Stimulated activated CD4-positive, alpha-beta T cell treated with anti-CD3 and anti-CD28 coated beads, Interleukin-1b, Interleukin-23, amount 100 ng/mL, for 1 hour (primary cell): ENCODE measurements at places on chromosomes 2 and 18.

DNA sequence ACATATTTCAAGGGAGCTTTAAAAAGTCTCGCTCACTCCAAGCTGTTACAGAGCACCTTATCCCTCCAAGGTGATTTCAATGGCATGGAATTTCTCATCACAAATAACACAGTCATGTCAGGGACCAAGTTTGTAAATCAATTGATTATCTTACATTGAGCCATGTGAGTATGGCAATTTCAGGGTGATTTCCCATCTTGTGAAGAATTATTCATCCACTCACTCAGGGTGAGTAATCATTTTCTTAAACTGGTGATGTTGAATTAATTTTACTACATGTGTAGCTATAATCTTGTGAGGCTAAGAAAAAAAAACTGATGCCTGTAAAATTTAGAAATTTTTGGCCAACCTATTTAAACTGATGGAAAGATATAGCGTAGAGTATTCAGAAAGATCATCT lies 3.3 kb upstream of the ABCA12 start:
- no peak for DNase-seq

- DNase-seq: no peak
These were observed 89.0 kb upstream of the HK2 start for GRCh38 chr2:74744731-74745515.

DNA sequence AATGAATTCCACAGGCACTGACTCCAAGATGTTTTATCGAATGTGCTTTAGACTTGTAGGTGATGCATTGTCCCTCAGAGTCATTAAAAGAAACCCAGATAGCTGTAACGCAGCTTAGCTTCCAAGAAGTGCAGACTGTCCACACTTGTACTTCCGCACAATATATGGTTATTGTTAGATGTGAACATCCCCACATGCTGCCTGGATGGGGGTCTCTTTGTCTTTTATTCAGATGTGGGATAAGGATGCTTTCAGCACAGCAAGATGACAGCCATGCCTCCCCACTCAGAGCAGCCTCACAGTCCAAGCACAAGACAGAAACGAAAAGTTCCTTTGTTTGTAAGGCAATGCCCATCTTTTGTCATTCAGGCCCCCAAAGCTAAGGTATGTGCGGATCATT lies 416.6 kb downstream of the HRH4 start:
- DNase-seq: no peak

DNA sequence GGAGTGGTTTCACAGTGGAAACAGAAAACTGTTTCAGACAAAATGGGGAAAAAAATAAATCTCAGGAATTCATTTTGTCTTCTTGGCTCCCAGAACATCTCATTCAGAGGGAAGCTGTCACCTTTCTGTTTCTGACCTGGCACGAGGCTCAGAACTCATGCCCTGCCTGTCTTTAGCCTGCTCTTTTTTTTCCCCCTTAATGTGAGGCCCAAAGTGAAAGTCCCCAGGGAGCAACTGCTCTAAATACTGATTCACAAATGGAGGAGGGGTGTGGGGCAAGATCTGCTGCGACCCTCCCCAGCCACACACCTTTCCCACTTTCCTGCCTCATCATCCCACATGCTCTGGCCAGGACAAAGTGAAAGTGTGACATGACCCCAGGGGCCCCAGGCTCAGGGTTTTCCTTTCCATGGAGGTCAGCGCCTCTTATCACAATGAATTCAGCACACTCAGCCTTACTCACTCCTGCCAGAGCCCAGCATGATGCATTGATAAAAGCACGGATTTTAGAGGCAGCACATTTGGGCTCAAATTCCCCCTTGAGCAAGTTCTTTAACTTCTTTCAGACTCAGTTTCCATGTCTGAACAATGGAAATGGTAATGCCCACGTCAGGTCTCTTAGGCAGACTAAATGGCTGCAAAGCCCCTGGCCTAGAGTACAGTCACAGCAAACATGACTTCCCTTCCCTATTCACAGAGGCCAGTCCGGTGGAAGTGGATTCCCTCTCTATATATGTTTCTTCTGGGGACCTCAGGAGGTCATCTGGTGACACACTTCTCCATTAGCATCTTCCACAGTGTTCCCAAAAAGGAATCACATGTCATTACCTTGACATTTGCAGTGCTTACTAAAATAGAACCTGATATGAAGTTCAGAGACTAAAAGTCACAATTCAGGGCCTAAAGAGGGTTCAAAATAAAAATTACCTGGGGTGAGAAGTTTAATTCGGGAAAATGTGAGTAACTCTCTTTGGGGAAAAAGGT lies 55.3 kb upstream of the TMEM163 start:
- no peak for DNase-seq

GRCh38 chr2:236012155-236012554 lies 156.0 kb downstream of the GBX2 start:
- no peak for DNase-seq

GRCh38 chr18:939166-939565 lies 34.5 kb downstream of the ADCYAP1 start:
- DNase-seq: no peak

GRCh38 chr2:69366-70344 lies 23.4 kb upstream of the FAM110C start:
- DNase-seq: no peak

DNA sequence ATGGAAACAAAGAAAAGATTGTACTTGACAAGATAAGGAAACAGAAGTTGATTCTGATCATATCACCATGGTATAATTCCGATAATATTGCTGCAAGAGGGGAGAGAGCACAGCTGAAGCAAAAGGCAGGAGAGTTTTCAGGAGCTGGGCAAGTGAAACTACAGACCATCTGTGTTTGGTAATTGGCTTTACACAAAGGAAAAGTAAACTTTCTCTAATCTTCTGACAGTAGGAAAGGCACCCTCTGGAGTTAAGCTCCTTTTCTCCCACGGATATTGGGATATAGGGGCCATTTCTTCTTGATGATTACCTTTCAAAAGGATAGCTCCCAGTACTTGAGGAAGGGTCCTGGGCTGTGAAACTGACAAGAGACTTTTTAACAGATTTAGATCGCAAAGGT lies 29.9 kb upstream of the REG3A start:
- no peak for DNase-seq

DNA sequence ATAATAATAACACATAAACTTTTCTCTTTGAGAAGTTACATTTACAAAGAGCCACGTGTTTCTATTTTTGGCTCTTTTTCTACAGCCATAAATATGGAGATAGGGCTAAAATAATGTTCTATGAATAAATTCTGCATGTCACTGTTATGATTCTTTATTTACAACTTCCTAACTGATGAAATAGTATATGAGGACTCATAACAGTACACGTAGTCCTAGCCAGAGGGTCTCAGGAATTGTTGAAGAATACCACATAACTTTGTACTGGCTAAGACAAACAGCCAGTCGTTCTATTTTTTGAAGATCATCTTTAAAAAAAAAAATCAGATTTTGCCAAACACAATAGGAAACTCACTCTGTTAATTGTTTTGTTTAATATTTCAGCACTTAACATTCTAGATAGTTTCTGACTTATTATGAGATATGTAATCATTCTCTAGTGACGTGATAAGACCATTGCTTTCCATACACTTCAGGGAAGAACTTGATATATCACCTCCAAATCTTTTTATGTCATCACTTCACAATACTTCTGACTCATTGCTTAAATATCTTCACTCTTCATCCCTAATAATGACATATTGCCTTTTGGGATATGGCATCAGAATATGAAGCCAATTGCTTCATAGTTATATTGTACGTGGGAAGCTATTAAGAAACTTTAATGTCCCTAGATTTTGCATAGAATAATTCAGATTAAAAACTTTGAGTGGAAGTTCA lies 256.1 kb downstream of the XIRP2 start:
- DNase-seq: no peak

GRCh38 chr2:11203480-11203879 lies 48.2 kb downstream of the SLC66A3 start:
- no peak for DNase-seq

GRCh38 chr2:198325359-198325758 lies 521.0 kb downstream of the PLCL1 start:
- no peak for DNase-seq

- no peak for DNase-seq
These were observed 6.5 kb downstream of the DGKD start for GRCh38 chr2:233360771-233361176.

DNA sequence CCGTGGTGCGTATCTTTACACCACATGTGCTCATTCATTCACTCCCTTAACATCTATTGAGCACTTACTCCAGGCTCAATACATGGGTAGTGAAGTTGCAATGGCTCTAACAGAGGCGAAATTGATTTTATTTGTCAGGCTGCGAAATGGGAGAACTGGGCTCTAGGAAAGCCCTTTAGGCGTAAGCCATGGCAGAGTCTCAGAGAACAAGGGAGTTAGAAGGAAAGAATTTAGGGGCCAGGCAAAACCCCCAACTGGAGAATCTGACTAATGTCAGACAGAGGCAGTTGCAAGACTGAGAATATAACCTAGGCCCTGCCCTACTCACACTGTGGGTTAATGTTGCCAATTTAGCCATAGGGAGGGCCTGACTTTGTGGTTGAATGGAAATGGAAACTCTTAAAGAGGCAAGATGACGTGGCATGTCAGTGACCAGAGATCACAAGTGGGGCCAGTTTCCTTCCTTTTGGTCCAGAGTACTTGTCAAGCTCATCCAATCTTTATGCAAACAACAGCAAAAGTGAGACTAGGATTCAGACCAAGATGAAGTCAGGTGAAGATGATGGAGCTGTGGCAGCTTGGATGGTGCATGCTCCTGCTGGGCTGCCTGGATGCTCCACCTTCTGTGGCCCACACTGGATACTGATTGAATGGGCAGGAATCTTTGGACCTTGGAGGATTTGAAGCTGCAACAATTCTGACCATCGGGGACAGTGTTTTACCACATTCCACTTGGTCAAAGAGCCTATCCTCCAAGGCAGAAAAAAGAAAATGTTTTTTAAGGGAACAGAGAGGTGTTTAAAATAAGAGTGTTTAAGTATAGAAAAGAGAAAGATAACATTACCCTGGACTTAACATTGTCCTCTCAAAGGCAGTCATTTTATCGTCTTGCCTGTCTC lies 92.2 kb downstream of the CAPN13 start:
- no peak for DNase-seq

GRCh38 chr18:50719471-50720324 lies 100.1 kb downstream of the MRO start:
- no peak for DNase-seq
